ENCODE measurements at places on chromosomes 6 and 20. TPM values are rescaled to one million over a fixed set of nuclear protein-coding genes. Genes with fewer than 3 reads are reported as not detected.

RBM39 gene
- 1,431 TPM for total RNA-seq

- H3K36me3 ChIP-seq: no peaks in the 10 kb centered on the region
- no peak overlapping the region for H3K4me3 ChIP-seq
- DNase-seq: no peak
- H3K4me1 ChIP-seq: no peaks in the 10 kb centered on the region
These were observed 59.1 kb upstream of the TMEM244 start for GRCh38 chr6:129920103-129920798.

GRCh38 chr20:40323361-40323794 is 365.7 kb downstream of the MAFB start:
- no peaks in the 10 kb centered on the region for H3K4me1 ChIP-seq
- no peak overlapping the region for H3K27ac ChIP-seq
- no peak for DNase-seq
- H3K4me3 ChIP-seq: no peak overlapping the region
- H3K36me3 ChIP-seq: no peaks in the 10 kb centered on the region

GRCh38 chr20:36206641-36207040 is 29.6 kb upstream of the AAR2 start:
- H3K4me1 ChIP-seq: peaks cover 6% of the 10 kb centered on the region
- H3K36me3 ChIP-seq: no peaks in the 10 kb centered on the region
- H3K27ac ChIP-seq: no peak overlapping the region

GRCh38 chr6:16803294-16804200 is 42.3 kb upstream of the ATXN1 start:
- H3K4me3 ChIP-seq: no peak overlapping the region
- no peak overlapping the region for H3K27ac ChIP-seq
- no peaks in the 10 kb centered on the region for H3K36me3 ChIP-seq
- DNase-seq: no peak

BPIFB4 gene
- total RNA-seq: not detected

GRCh38 chr20:12386821-12387220 is 469.1 kb downstream of the BTBD3 start:
- H3K4me1 ChIP-seq: no peaks in the 10 kb centered on the region
- no peak for DNase-seq
- H3K36me3 ChIP-seq: no peaks in the 10 kb centered on the region
- H3K27me3 ChIP-seq: no peaks in the 10 kb centered on the region

DNA sequence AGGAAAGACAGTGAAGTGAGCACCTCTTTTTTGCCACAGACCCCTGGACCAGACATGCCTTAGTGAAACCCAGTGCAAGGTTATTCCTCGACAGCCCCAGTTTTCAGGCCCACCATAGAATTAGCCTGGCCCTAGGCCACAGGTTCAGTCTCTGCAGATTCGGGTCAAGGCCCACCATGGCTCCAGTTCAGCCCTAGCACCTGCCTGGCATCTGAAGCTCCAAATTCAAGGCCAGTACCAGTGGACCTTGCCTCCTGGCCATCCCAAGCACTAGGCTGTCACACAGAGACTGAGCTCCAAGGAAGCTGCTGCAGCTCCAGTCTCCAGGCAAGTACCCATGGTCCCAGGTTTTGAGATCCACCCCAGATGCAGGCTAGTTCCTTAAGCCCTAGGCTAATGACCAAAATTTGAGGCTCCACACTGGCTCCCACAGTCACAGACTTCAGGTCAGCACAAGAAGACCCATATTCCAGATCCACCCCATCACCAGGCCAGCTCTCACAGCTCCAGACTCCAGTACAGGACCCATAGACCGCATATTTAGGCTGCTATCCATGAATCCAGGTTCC is 877.5 kb upstream of the ADGRB3 start:
- H3K27me3 ChIP-seq: no peaks in the 10 kb centered on the region
- H3K4me1 ChIP-seq: no peaks in the 10 kb centered on the region
- H3K36me3 ChIP-seq: no peaks in the 10 kb centered on the region
- DNase-seq: no peak
- no peak overlapping the region for H3K27ac ChIP-seq

- no peak for DNase-seq
- H3K4me3 ChIP-seq: no peak overlapping the region
These were observed 289.6 kb upstream of the SUPT3H start for GRCh38 chr6:45667300-45667699.

GRCh38 chr6:8707956-8708772 is 272.8 kb upstream of the SLC35B3 start:
- H3K36me3 ChIP-seq: no peaks in the 10 kb centered on the region
- H3K4me3 ChIP-seq: no peak overlapping the region

VPS52 gene
- total RNA-seq: 99.4 TPM

- H3K27me3 ChIP-seq: peaks cover 15% of the 10 kb centered on the region
- peaks cover 10% of the 10 kb centered on the region for H3K4me1 ChIP-seq
- H3K36me3 ChIP-seq: peaks cover 2% of the 10 kb centered on the region
- no peak overlapping the region for H3K27ac ChIP-seq
- H3K4me3 ChIP-seq: no peak overlapping the region
These were observed 593 bp downstream of the MMP24 start for GRCh38 chr20:35226884-35227681.

- H3K36me3 ChIP-seq: peaks cover 31% of the 10 kb centered on the region
- H3K4me1 ChIP-seq: peaks cover 23% of the 10 kb centered on the region
- H3K27ac ChIP-seq: peak overlapping the region; percentile 94
- peak; percentile 35 for DNase-seq
- peak overlapping the region; percentile 85 for H3K4me3 ChIP-seq
These were observed 416 bp upstream of the POLR1H start for GRCh38 chr6:30060606-30061091.

GJA10 gene
- total RNA-seq: not detected

DNA sequence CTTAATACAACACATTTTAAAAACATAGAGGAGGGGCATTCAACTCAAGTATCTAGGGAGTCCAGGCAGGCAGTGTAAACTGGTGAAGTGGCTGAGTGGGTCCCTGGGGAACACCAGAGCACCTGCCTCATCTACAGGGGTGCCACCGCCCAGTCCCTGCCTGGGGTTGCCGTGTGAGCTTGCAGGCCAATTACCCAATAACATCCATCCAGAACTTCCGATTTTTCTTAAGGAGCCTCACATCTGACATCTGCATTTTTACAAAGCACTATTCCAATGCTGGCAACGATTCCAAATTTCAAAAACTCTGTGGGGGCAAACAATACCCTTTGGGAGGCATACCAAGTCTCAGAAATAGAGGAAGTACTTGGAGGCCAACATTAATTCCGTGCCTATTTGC is 288.4 kb upstream of the TSHZ2 start:
- no peaks in the 10 kb centered on the region for H3K4me1 ChIP-seq
- DNase-seq: no peak
- H3K27me3 ChIP-seq: no peaks in the 10 kb centered on the region
- no peak overlapping the region for H3K27ac ChIP-seq

DNA sequence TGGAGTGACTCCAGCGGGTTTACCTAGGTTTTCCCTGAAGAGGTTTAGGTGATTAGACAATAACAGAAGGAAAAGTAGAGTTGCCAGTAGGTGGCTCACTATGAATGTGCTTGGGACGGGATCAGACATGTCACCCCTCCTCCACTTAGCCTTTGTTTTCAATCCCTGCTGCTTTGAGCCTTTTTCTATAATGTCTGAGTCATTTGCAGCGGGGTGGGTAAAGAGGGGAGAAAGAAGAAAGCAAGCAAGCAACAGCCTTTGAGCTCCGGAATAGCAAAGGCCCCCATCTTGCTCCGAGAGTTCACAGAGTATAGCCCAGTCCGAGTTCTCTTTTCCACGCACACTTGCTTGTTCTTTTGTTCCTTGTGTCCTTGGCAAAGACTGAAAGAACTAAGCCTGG is 129.1 kb downstream of the PACRG start:
- no peaks in the 10 kb centered on the region for H3K27me3 ChIP-seq
- H3K4me1 ChIP-seq: no peaks in the 10 kb centered on the region
- H3K36me3 ChIP-seq: no peaks in the 10 kb centered on the region

DNA sequence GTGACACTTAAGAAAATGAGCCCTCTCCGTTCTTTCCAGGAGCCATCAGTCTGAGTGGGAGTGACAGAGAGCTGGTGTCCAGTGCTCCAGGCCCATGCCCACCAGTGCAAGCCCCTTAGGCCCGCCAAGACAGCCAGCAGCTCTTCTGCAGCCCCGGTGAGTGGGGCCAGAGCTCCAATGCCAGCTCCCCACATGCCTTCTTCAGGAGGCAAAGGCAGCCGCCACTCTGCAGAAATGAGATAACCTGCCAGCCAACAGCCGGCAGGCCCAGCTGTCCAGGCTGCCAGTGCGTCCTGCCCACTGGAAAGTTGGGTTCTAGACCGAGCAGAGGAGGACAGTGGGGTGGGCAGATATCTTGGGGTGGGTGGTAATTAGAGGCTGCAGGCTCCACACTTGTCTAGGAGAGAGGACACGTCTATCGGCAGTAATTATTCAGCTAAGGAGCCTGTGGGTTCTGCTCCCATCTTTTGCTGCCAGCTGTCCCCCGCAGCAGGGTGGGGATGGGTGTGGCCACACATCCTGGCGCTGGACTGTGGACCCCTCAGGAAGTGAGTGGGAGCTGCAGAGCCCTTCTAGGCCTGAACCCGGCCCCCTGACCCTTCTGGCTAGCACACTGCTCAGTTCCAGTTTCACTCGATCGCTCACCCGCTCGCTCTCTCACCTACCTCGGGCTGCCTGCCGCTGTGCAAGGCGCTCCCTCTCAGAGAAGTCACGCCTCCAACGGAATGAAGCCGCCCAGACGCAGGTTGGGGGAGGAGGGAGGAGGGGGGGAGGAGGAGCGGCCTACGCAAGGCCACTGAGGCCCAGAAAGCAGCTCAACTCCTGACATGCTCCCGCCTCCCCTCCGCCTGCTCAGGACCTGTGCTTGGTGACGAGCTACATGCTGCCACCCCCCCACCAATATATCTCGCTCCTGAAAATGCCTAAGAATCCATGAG is 3.6 kb downstream of the GRM4 start:
- DNase-seq: no peak
- peaks cover 45% of the 10 kb centered on the region for H3K27me3 ChIP-seq
- H3K4me3 ChIP-seq: no peak overlapping the region
- peaks cover 29% of the 10 kb centered on the region for H3K4me1 ChIP-seq
- no peaks in the 10 kb centered on the region for H3K36me3 ChIP-seq
- no peak overlapping the region for H3K27ac ChIP-seq

RAB32 gene
- 1.5 TPM for total RNA-seq

DNA sequence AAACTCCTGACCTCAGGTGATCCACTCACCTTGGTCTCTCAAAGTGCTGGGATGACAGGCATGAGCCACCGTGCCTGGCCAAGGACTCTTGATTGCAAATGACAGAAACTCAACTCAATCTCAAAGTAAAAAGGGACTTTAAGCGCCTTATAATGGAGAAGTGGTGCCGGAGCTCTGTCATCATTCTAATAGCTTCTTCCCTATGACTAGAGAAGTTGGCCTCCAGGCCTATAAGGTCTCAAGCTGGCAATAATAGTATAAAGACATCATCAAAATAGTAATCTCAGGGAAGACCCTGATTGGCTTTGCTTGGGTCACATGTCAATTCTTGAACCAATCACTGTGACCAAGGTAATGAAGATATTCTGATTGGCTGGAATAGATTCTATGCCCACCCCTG is 8.5 kb upstream of the KIAA1755 start:
- H3K27ac ChIP-seq: no peak overlapping the region
- H3K4me3 ChIP-seq: no peak overlapping the region
- no peaks in the 10 kb centered on the region for H3K36me3 ChIP-seq
- no peaks in the 10 kb centered on the region for H3K27me3 ChIP-seq
- no peak for DNase-seq

DNA sequence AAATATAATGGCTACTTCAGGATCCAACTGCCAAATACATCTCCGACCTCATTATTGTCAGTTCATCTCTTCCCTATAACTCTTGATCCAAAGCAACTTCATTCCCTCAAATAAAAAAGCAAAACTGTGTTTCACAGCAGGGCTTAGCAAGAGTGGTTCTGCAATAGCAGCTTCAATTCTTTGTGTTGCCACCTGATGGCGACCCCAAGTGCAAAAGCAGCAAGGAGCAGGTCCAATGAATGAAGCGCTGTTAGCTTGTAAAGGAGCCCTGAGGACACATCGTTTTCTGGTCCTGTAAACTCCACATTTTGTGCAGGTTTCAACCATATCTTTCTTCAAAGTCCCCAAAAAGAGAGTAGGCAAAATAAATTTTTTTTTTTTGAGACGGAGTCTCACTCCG is 19.6 kb downstream of the RTN4IP1 start:
- H3K27me3 ChIP-seq: no peaks in the 10 kb centered on the region

CST5 gene
- not detected for total RNA-seq

DNA sequence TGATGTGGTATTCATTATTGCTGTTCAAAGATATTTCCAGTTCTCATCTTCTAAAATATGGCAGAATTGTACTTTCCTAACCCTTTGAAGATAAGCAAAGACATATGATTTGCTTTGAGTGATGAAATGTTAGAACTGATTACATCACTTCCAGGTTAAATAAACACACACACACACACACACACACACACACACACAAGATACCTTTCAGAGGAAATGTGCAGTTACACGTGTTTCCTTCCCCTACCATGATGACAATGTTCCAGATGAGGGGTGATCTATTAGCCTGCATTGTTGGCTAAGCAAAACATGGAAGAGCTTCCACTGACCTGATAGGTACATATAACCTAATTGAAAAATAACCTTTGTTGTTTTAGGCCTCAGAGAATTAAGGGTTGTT is 11.7 kb upstream of the FRK start:
- no peak overlapping the region for H3K27ac ChIP-seq
- peaks cover 3% of the 10 kb centered on the region for H3K27me3 ChIP-seq
- no peak for DNase-seq
- no peaks in the 10 kb centered on the region for H3K36me3 ChIP-seq

- H3K4me1 ChIP-seq: peaks cover 7% of the 10 kb centered on the region
- no peaks in the 10 kb centered on the region for H3K36me3 ChIP-seq
- no peak overlapping the region for H3K4me3 ChIP-seq
- H3K27ac ChIP-seq: no peak overlapping the region
- DNase-seq: no peak
These were observed 1.4 kb upstream of the TIAM2 start for GRCh38 chr6:154993710-154994109.

DNA sequence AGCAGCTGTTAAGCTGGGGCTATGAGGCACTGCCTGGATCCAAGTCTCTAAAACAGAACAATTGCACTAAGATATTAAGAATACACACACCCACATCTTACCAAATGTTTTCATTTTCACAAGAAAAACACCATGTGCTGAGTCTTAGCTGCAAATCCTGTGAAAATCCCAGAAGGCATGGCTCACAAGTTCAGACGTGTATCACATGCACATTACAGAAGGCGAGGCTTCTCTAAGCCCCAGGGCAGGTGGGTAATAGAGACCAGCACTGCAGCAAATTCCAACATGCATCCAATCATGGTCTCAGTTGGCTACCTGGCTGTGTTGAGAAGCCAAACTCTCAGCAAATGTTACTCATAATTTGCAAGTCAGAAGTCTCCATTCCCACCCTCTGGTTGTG is 16.2 kb upstream of the CST3 start:
- DNase-seq: no peak
- no peak overlapping the region for H3K4me3 ChIP-seq
- peaks cover 14% of the 10 kb centered on the region for H3K4me1 ChIP-seq
- H3K27me3 ChIP-seq: no peaks in the 10 kb centered on the region
- H3K36me3 ChIP-seq: no peaks in the 10 kb centered on the region

GRCh38 chr6:170159022-170159965 is 131.6 kb downstream of the DLL1 start:
- no peak for DNase-seq
- H3K27me3 ChIP-seq: no peaks in the 10 kb centered on the region
- H3K4me1 ChIP-seq: peaks cover 23% of the 10 kb centered on the region
- no peaks in the 10 kb centered on the region for H3K36me3 ChIP-seq

TFAP2A gene
- total RNA-seq: not detected

IP6K3 gene
- not detected for total RNA-seq
